ENCODE measurements at places on chromosomes 2 and 18. TPM values are rescaled to one million over a fixed set of nuclear protein-coding genes. Genes with fewer than 3 reads are reported as not detected.

ALPP gene
- total RNA-seq: 0.32 TPM

DNA sequence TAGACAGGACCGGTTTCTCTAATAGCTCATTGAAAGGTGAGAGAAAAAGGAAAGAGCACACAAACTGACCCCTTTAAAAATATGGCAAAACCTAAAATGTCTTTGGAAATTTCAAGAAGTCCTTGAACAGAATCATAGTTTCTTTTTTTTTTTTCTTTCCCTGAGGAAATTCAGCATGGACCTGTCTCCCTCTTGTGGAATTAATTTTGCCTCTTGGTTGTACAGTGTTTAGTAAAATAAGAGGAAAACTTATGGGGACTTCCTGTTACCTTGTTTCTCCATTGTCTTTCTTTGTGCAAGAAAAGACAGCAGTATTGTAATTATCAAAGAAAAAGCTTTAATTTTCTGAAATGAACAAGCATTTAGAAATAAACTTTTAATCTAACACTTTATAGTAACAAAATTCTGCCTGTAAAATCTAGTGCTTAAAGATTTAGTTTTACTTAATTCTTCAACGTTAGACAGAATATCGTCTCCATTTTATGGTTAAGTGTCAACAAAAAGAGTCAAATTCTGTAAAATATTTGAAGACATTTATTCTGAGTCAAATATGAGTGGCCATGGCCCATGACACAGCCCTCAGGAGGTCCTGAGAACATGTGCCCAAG lies 176.3 kb upstream of the NABP1 start:
- DNase-seq: peak; percentile 36

DNA sequence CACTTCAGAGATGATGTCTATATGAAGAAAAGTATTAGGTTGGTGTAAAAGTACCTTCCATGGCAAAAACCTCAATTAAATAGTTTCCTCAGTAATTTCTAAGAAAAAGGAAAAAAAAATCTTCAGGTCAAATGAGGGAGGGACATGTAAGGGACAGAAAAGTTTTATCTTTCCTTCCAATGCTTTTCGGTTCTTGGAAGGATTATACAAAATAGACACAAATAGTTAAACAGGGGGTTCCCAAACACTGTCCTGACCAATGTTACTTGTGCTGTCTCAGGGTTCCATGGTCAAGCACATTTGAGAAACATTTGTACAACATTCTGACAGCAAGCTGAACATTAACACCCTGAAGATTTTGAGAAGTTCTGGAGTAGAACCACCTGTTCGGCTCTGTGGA lies 22.0 kb downstream of the ERMN start:
- DNase-seq: no peak

DNA sequence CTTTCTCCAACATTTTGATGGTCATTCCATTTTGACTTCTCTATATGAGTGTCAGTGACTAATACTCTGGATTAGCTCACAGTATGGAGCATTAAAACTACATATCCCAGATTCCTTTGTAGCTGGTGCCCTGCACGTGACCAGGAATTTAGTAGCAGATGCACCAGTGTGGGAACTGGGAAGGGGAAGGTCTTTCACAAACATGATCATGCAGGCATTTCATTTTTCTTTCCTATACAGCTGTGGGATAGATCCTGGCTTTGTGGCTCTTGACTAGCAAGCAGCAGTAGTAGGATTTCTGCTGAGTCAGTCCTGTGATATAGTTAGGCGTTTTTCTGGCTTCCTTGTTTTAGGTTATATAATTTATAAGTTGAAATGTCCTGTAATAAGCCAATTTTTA lies 971.0 kb upstream of the CDH2 start:
- peak; percentile 64 for DNase-seq

- DNase-seq: no peak
Measured at GRCh38 chr2:237692601-237693290, 65.4 kb downstream of the LRRFIP1 start.

- DNase-seq: no peak
Measured at GRCh38 chr2:169845016-169845415, 17.8 kb downstream of the UBR3 start.

GRCh38 chr2:196333397-196333796 lies 162.0 kb upstream of the STK17B start:
- no peak for DNase-seq

DNA sequence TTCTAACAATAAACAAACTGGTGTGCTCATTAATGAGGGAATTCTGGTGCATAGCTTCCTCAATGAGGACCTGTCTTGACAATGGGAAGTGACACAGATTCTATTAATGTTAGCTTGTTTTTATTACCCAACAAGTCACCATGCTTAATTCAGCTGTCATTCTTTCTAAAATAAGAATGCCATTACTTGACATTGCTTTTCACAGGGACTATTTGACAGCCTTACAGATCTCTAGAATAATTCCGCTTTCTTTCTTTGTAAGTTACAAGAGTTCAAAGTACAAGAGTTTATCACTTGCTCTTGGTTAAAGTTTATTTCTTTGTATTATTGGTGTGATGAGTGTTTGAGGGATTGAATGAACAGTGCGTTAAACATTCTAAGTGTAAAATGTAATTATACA lies 127.0 kb upstream of the COL5A2 start:
- no peak for DNase-seq

GRCh38 chr2:230928701-230929380 lies 3.8 kb upstream of the GPR55 start:
- no peak for DNase-seq
